ENCODE measurements at places on chromosomes 1 and 21.
A peak's percentile ranks its signal among the peaks of the same experiment; 100 is the strongest.

DNA sequence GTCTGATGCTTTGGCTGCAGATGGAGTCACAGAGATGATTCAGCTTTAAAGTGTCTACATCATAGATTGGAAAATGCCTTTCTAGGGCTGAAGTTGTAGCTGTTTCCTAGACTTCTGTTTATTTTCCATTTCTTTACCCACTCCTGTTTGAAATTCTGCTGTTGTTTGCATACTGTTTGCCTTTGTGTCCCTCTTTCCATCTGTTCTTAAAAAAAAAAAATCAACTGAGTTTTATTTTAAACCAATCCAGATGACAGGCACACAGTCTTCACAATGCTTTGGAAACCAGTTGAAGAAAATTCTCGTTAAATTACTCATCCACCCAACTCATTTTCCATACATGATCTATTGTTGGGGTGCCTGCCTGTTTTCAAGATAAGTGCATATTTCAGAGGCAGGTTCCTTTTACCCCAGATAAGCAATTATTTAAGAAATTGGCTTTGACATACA lies 245.9 kb downstream of the DISC1 start:
- DNase-seq, result no peak

GRCh38 chr1:213934649-213935048 lies 53.1 kb upstream of the PROX1 start:
- DNase-seq, result no peak

DNA sequence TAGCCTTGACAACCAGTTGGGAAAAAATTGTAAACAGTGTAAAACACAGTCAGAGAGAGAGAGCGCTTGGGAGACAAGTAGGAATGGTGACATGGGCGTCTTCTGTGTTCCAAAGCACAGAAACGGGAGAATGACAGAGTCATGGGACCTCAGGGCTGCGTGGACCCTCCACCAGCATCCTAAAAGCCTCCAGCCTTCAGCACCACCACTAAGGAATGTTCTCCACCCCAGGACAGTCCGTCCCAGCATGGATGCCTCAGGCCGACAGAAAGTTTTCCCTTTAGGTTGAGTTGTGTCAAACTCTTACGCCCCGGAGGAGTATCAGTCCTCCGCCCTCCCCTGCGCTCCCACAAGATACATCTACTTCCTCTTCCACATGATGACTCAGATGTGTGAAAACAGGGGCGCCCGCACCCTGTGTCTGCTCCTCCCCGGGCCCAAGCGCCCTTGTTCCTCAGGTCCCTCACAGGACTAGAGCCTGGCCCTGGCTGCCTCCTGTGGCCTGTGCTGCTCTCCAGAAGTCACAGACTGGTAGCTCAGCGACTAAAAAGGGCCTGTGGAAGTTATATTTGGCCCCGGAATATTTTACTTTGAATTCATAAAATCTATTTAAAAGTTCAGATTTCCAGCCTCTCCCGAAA lies 63.9 kb upstream of the EFHD2 start:
- DNase-seq, result peak; percentile 75

GRCh38 chr21:36504067-36505058 lies 24.4 kb upstream of the CLDN14 start:
- no peak for DNase-seq

- DNase-seq, result no peak
These were observed 45.3 kb downstream of the TARBP1 start for GRCh38 chr1:234433563-234434285.

DNA sequence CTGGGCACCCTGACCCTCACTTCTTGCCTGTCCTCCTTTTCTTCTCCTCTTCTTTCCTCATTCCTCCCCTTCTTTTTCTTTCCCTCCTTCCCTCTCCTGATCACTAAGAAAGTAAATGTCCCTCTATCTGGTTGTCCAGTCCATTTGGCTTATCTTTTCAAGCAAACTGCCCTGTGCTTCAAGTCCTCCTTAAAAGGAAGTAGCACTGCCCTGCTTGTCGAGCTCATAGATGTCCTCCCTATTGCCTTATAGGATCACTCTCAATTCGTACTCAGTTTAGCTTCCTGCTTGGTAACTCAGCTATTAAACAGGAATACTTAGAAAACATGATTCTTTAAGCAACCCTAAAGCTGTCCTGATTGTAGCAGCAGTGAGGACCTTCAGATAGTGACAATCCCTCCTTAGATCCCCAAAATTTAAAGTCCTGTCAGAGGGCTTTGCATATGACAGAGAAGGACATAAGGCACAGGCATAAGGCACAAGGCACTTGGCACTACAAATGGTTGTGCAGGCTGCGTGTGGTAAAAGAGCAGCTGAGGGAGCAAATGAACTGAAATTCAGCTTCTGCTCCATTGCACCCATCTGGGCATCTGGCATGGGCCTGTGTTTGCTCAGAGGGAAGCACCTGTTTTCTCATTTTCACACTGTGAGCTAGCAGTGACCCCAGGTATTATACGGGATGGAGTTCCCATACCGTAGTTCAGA lies 26.1 kb upstream of the SLAMF6 start:
- DNase-seq, result no peak

DNA sequence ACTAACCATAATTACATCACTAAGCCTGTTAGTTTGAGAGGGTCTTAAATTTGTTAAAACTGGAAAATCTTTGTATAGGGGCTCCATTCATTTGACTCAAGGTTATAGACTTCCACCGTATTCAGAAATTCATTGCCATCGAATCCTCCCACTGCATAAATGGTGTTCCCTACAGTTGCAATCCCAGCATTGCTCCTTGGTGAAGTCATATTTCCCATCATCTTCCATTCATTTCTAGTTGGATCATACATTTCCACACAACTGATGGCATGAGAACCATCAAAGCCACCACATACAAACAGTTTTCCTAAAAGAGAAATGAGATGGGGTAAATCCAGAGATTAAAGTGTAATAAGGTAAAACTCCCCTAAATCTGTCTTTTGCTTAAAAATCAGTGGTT lies 19.1 kb downstream of the IVNS1ABP start:
- no peak for DNase-seq

DNA sequence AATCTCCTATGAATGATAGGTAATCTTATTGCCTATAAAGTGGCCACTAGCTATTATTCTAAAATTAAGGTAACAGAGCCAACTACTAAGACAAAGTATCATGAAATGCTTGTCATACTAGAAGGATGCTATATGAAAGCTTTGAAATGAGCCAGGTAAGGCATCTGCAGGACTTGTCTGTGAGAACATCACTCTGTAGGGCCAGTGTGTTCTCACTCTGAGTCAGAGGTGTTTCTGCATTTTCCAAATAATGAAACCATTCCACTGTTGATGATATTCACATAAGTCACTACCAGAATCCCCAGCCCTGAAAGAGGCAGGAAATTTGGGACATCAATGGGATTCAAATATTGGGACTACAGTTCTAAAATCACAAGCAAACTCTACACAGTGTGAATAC lies 25.8 kb upstream of the GBP5 start:
- no peak for DNase-seq

- DNase-seq, result no peak
These were observed 36.2 kb upstream of the KLHDC7A start for GRCh38 chr1:18444563-18444962.

DNA sequence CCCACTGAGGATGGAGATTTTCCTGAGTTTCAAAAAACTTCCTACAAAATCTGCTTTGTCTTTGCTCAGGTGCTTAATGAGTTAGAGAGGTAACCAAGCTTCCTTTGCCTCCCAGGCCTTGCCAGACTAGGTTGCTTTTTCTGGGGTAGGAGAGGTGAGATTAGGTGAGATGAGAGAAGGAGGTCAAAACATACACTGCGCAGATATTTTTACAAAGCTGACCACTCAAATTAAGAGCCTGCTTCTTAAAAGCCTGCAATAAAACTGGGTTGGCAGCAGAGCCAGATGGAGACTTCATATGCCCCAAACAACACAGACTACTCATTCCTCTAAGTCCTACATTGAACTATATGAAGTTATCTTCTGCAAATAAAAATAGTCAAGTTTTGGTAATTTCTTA lies 352.5 kb downstream of the NUF2 start:
- no peak for DNase-seq

GRCh38 chr1:192826791-192827546 lies 18.1 kb downstream of the RGS2 start:
- no peak for DNase-seq

- no peak for DNase-seq
These were observed 21.0 kb downstream of the CNIH4 start for GRCh38 chr1:224377676-224378006.

DNA sequence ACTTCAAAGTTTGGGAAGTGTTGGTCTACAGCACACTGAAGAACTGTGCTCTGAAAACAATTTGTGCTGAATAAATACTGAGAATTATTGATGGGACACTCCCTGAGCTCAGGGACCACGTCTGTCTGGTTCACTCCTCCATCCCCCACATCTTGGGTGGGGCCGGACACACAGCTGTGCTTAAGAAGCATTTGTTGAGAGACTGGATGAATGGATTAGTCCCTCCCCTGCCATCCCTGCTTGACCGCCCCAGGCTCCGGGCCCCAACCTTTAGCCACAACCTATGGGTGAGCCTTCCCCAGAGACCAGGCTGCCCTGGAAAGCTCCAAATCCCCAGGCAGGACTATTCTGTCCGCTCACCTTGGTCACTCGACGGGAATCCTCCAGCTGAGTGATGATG lies 7.5 kb downstream of the TRIM63 start:
- DNase-seq, result no peak

GRCh38 chr1:3062616-3063378 lies 6.2 kb upstream of the PRDM16 start:
- DNase-seq, result no peak

- peak; percentile 67 for DNase-seq
These were observed 102.3 kb upstream of the LMO4 start for GRCh38 chr1:87226341-87226760.

DNA sequence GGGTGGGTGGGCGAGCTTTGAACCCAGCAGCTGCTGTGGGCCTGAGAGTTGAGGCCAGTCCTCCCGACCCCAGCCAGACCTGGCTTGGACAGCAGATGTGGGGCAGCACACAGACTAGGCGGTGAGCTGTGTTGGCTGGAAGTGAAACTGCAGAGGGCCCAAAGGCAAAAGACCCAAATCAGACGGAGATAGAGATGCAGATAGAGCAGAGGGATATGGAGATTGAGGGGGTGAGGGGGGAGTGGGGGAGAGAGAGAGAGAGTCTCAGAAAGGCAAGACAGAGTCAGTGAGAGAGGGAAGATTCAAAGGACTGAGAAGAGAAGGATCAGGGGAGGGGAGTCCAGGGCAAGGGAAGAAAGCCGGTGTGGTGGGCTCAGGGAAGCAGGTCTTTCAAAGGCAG lies 17.0 kb upstream of the POU3F1 start:
- DNase-seq, result no peak

- no peak for DNase-seq
These were observed 21.2 kb downstream of the ARID1A start for GRCh38 chr1:26717017-26717491.

GRCh38 chr1:14742181-14742980 lies 143.9 kb downstream of the KAZN start:
- no peak for DNase-seq

- DNase-seq, result peak; percentile 51
These were observed 27.8 kb upstream of the SUMO3 start for GRCh38 chr21:44845418-44846223.

DNA sequence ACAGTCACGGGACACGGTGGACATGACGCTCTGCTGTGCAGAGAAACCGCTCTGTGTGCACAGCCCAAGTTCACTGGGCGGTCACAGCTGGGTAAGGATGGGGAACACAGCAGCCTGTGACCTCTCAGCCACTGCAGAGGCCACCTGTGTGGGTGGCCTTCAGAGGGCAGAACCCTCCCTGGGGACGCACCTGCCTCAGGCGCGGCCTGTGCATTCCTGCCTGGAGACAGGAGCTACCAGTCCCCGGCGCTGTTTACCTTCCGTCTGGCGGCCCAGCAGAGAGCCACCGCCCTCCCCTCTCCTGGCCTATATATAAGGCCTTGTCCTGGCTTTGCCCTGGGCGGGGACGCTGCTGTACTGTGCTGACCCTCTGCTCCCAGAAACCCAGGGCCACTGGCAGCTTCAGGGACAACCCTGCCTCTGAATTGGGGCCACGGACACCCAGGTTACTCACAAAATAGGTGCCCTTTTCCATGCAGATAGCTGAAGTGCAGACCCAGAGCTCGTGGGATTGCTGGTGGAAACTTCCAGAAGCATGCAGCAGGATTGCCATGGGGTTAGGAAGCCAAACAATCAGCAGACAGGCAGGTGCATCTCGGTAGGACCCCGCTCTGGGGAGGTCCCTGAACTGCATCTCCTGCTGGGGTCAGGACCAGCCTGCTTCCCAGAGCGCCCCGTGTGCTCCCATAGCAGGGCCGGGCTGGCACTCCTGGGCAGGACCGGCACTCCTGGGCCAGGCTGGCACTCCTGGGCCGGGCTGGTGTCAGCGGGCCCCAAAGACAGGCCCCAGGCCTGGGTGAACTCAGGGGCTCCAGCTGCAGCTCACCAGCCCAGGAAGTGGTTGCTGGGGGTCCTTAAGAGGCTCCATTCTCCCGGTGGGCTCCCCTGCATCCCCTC lies 83.6 kb downstream of the SIK1 start:
- no peak for DNase-seq

- DNase-seq, result no peak
These were observed 1.6 kb downstream of the COG2 start for GRCh38 chr1:230643908-230644307.

All from tibial artery (tissue), 4 donors.